ENCODE measurements at places on chromosomes 2 and 18. TPM values are rescaled to one million over a fixed set of nuclear protein-coding genes. Genes with fewer than 3 reads are reported as not detected.

DNA sequence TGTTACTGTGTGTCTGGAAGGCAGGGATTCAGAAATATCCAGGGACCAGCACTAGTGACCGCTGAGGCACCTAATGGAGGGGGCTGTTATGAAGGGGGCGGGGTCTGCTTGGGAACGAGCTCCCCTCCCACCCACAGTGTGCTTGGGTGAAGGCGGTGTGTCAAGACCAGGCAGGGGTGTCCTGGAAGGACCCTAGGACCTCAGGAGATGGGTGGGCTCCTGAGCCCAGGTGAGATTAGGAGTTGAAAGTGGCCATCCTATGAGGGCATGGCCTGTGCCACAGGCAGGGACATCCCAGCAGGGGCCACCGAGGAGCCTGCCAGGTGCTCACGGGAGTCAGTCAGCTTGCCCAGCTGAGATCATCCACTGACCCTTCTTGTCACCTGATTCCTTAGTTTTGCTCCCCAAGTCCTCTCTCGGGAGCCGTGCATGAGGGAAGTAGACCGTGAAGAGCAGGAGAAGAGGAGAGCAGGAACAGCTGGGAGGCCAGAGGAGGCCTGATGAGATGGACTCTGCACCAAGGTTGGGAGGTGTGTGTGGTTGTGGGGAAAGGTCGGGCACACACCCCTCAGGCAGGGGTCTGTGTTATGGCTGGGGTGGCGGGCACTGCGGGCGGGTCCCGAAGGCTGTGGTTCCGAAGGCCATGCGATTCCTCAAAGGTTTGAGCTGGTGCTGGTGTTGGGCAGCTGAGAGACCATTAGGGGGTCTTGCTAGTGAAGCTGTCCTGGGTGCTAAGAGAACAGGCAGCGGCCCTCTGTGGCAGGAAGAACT, 180.9 kb upstream of the HS6ST1 start:
- DNase-seq, result no peak

DNA sequence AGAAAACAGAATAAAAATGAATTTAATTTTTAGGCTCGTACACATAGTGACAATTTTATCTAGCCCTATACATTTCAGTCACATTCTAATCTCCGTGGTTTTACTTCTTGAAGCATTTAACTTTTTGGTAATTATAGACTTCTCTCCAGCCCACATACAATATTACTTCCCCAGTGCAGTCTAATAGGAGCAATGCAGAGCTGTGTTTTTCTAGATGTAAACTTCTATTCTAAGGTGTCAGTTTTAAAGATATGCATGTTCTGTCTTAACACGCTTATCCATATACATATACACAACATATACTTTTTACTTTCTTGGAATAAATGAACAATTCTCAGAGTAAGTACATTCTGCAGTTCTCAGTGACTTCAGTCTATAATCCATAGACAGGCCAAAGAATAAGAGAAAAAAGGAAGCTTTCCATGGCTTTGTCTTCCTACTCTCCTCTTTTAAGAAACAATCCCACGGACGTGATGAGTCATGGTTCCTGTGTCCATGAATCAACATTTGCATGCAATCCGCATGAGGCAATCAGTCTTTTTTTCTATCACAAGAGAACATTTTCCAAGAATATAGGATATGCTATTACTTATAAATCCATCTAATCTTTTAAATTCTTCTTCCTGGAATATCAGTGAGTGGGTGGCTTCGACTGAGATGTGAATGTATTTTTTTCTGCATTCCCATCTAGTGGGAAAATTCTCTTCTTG, 42.8 kb downstream of the CCDC102B start:
- DNase-seq, result peak; percentile 71

Gene OR6B2
- total RNA-seq, result not detected

DNA sequence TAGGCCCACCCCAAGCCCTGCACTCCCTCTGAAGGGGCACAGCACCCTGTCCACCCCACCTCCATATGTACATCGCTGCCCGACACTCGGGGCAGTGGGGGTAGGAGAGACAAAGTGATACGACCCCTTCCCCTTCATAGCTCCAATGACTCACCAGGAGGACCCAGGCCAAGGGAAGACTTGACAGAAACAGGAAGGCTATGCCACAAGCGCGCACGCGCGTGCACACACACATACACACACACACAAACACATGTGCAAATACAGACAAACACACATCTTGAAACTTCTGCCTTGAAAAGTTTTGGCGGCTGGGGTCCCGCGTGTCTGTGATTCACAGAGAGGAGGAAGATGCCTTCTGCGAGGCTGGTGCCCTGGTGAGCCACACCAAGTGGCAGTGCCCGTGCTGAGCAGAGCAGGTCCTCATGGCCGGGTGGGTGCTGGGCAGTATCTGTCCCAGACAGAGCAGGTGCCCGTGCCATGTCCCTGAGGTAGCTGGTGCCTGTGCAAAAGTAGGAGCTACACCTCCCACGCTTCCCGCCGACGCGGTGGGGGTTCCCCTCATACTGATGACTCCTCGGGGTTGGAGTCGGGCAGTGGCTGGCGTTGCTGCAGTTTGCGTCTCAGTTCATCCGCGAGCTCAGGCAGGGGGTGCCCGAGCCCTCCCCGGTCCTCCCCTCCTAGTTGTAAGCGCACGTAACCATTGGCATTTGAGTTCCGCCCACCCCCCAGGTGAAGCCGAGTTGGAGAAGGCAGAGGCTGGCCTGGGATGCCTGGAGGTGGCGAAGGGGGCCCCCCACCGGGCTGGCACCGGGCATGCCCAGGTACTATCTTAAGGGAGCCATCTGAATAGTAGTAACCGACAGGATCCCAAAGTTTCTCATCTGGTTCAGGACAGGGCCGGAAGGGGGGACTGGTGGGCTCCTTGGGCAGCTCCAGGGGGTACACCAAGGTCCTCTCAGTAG, 2.5 kb upstream of the ANKRD39 start:
- peak; percentile 37 for DNase-seq

DNA sequence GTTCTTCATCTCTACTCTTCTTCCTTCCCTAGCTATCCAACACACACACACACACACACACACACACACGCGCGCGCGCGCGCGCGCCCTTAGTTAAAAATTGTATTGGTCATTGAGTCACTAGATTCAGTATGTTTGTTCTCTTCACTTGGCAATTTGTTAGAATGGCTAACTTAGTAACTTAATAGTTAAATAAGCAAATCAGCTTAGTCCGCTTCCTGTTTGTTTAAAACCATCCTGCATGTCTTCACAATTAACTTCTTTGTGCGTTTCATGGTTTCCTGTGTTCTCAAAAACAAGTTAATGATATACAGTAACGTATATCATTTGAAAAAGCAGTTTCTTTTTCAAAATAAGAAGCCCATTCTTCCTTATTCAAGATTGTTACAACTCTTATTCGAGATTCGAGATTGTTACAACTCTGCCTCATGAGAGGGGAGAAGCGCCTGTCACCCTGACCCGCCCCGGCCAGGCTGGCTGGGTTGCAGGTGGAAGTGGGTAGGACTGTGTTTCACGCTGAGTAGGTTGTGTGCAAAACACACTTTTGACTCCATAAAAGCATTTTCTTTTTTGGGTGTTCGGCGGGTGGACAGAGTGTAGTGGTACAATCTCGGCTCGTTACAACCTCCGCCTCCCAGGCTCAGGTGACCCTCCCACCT, 9.5 kb upstream of the CNNM3 start:
- no peak for DNase-seq

Gene LYG2
- 0.92 TPM for total RNA-seq

GRCh38 chr2:62717503-62718081, 12.1 kb downstream of the EHBP1 start:
- DNase-seq, result no peak

- no peak for DNase-seq
These were observed 2.7 kb downstream of the LAPTM4A start for GRCh38 chr2:20048488-20049448.
